ENCODE measurements at places on chromosomes 3 and 15.

- DNase-seq, result no peak
These were observed 34.0 kb downstream of the FGD5 start for GRCh38 chr3:14852717-14853116.

- DNase-seq, result no peak
These were observed 21.1 kb downstream of the MAPK6 start for GRCh38 chr15:52039925-52040781.

DNA sequence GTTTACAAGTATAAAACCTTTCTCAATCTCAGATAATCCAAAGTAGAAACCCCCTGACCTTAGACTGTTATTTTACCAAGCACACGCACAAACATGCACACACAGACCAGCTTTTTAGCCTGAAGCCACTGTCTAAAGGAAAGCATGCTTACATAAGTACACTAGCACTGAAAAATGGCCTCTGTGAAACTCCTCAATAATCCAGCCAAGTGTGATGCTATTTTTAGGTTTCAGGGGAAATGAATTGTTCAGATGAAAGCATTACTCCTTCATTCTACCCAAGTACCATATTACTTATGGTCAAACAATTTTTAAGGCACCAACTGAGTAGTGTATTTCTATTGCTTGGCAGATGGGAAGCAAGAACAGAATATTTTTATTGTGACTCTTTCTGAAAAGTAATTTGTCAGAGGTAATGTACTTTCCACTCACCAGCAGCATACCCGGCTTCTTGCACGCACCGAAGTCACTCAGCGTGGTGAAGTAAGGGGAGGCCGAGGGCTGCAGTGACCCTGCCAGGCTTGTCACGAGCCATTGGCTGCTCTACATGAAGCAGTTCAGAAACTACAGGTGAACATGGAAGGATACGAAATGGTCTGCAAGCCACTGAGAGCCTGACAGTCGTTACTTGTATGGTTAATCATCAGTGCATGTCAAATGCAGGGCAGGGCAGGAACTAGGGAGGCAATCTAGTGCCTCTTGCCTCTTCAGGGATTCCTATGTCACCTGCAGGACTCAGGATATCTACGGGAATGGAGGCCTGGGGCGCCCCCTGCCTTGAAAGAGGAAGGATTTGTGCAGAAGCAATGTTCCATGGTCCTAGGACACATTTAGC, 106.7 kb downstream of the GABRB3 start:
- DNase-seq, result no peak

- no peak for DNase-seq
These were observed 537 bp upstream of the SCAP start for GRCh38 chr3:47476330-47476626.

GRCh38 chr3:127234778-127235177, 41.8 kb downstream of the PRR23E start:
- DNase-seq, result no peak

DNA sequence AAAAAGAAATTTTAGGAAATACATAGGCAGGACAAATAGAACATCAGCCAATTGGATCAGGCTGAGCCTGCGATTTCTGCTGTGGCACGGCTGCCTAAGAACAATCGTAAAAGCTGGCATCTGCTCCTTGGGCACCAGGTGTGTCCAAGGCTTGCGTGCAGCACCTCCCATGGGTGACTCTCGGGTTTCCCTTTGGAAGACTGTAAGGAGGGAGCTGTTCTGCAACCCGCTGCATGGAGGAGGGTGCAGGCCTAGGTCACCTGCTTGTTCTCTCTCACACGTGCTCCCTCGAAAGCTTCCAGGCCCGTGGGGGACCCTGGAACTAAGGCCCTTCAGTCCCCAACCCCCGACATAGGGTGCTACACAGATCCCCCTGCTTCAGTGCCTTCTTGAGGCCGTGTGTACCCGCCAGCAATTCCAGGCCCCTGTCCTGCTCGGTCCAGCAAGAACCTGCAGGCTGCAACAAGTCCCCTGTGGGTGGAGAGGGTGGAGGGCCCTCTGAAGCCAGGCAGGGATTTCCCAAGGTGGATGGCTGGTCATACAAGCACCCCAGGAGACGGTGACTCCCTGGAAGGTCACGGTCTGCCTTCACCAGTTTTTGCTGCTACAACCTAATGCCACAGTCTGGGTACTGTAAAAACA, 3.4 kb downstream of the GP9 start:
- DNase-seq, result no peak
